Bronchial epithelial cell (primary cell): ENCODE measurements at places on chromosomes 2 and 18.

DNA sequence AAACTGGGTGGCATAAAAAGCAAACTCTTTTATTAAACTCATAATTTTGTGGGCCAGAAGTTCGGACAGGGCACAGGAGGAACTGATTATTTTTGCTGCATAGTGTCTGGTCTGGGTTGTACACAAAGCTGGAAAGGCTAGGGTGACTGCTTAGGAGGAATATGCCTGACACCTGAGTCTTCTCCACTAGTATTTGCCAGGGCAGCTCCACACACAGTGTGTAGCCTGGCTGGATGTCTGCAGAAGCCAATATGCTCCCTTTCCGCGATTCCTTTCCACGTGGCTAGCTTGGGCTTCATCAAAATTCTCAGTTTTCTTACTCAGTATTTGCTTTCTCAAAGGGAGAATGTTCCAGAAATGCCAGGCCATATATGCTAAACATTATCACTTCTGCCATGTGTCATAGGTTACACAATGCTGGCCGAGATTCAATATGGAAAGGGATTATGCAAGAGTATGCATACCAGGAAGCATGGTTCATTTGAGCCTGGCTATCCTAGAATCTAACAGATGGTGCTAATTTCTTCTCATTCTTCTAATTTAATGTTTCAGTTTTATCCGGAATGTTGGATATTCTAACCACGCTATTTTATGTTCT, 142.7 kb upstream of the DOK6 start:
- peak; percentile 62 for DNase-seq

DNA sequence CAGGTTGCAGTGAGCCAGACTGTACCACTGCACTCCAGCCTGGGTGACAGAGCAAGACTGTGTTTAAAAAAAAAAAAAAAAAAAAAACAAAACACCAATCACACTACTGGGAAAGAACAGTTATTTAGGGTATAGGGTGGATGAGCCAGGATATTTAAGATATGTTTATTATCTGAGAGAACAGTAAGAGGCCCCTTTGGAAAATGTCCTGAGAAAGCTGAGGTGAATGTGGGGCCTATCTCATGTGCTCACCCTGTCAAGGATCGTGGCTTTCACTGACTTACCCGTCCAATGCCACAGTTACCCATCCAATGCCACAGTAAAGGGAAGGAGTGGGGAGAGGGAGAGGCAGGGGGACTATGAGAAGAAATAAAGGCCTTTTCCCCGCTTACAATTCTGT, 19.9 kb upstream of the ENOSF1 start:
- no peak for DNase-seq

DNA sequence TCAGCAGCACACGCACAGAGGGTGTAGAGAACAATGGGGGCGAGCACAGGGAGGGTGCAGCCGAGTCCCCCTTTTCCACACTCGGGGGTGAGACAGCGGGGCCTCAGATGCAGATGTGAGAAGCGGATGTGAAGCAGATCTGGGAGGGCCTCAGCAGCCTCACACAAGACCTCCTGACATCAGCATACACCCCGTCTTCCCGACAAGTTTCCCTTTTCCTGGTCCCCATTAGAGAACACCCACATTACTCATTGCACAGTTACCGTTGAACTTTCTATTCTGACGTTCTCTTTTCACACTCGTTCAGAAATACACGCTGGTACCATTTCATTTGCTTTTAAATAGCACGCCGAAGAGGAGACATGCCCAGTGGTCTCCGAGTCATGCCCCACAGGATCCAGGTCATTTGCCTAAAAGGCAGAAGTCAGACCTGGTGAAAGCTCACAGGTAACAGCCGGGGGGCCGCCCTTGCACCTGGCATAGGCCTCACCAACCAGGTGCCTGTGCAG, 129.5 kb upstream of the ID2 start:
- no peak for DNase-seq

- peak; percentile 76 for DNase-seq
These were observed 43.1 kb upstream of the TGFA start for GRCh38 chr2:70596739-70597138.

DNA sequence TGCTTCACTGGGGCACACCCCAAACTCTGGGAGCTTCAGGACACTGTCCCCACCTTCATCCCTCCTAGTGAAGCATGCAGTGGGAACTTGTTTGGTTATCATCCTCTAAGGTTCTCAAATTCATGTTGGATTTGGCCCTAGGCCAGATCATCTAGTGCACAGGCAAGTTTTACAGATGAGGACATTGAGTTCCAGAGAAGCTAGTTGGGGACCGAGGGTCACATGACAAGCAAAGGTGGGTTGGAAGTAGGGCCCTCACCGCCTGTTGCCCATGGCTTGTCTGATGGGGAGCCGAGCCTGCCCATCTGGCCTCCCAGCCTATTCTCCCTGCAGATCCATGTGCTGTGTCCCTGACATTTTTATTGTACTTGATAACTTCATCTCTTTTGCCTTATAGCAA, 2.8 kb downstream of the PRKCE start:
- DNase-seq: no peak

- DNase-seq: no peak
These were observed 2.4 kb downstream of the POU3F3 start for GRCh38 chr2:104856086-104856972.

GRCh38 chr2:25276569-25277465, 64.9 kb downstream of the DNMT3A start:
- DNase-seq: no peak

- peak; percentile 74 for DNase-seq
These were observed 433.2 kb upstream of the RGPD4 start for GRCh38 chr2:107393516-107393915.

DNA sequence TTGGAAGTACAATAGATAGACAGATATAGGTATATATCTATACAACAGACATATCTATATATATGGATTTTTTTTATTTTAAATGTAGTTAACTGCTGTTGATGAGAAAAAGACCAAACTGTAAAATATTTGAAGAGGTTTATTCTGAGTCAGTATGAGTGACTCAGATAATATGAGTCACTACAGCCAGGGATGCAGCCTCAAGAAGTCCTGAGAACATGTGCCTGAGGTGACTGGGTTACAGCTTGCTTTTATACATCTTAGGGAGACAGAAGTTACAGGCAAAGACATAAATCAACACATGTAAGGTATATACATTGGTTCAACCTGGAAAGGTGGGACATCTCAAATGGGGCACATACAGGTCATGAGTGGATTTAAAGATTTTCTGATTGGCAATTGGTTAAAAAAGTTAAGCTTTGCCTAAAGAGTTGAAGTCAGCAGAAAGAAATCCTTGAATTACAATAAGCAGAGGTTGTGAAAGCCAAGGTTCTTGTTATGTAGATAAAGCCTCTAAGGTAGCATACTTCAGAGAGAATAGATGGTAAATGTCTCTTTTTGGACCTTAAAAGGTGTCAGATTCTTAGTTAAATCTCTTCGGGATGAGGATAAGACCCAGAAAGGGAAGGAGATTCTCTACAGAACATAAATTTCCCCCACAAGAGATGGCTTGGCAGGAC, 149.9 kb downstream of the RBM43 start:
- DNase-seq: peak; percentile 90

GRCh38 chr2:191994749-191995148, 147.9 kb upstream of the CAVIN2 start:
- DNase-seq: no peak

DNA sequence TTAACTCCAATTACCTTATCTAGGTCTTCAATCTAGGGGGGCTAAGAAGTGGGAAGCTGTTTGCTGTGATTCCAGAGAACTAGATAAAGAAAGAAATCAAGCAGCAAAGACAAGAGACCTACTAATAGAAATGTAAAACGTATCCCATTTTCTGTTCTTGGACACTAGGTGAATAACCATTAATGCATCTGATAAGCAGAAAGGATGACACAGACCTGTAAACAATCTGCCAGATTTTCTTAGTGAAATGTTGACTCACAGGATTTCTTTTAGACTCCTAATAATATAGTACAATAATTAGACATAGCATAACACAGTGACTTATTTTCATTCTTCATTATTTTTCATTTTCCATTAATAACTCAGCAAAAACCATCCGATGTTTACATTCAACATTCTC, 1.3 kb downstream of the WDR35 start:
- DNase-seq: peak; percentile 48

- peak; percentile 100 for DNase-seq
These were observed 44.9 kb downstream of the SOCS6 start for GRCh38 chr18:70333757-70334156.

- no peak for DNase-seq
These were observed 11.2 kb downstream of the ATP8B1 start for GRCh38 chr18:57791911-57792310.

DNA sequence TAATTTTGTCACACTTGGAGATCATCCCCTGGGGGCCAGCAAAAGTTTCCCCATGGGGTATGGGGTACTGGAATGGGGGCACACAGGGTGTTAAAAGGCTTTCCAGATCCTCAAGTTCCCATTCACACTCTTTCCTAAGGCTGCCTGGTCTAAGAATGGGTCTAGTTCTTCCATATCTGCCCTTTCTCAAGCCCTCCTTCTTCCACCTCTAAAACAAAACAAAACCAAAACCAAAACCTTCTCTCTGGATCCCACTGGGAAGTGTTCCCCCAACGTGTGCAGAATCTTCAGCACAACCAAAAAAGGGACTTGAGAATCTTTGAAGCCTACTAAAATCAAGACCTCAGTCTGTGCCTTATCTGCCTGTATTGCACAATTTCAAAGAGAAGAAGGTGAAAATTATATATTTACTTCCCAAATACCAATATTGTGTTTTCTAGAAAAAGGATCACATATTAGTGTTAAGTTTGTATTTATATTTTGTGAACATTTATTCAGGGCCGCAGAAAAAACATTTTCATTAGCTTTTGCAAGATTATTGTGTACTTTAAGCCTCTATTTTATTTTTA, 207.2 kb upstream of the TCF4 start:
- no peak for DNase-seq

GRCh38 chr2:228048838-228049490, 132.5 kb downstream of the SPHKAP start:
- DNase-seq: peak; percentile 98

GRCh38 chr2:73069041-73069854, 2.3 kb downstream of the SFXN5 start:
- DNase-seq: no peak

GRCh38 chr2:7346336-7346735, 429.1 kb downstream of the RNF144A start:
- DNase-seq: no peak

GRCh38 chr2:153163055-153163454, 315.5 kb downstream of the RPRM start:
- DNase-seq: peak; percentile 35

DNA sequence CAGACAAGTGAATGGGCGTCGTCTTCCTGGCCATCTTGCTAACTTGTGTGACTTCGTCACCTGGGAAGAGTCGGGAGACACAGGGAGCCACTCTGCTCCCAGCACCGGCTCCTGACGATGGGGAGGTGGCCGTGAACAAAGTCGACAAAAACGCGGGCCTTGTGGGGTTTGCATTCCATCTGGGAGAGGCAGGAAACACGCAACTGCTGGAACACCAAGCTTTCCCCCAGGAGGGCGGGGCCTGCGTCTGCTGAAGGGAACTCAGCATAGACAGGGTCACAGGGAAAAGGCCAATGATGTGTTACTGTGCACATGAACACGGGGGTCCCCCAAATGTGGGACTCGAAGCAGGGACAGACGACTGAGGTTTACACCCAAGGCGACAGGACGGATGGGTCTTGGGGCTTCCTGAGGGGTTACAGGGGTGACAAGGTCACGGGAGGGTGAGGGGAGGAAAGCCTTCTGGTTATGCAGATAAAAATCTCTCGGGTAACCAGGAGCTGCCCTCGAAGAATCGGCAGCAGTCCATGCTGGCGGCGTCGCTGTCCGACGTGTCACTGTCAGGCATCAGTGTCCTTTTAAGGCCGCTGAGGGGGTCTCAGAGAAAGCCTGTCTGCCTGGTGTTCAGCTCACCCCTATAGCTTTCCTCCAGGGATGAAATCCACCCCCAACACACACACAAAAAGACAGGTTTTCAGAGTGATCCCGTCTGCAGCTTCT, 28.2 kb upstream of the PRLH start:
- no peak for DNase-seq

- peak; percentile 66 for DNase-seq
These were observed 1.0 kb downstream of the PLEKHB2 start for GRCh38 chr2:131105950-131106801.

DNA sequence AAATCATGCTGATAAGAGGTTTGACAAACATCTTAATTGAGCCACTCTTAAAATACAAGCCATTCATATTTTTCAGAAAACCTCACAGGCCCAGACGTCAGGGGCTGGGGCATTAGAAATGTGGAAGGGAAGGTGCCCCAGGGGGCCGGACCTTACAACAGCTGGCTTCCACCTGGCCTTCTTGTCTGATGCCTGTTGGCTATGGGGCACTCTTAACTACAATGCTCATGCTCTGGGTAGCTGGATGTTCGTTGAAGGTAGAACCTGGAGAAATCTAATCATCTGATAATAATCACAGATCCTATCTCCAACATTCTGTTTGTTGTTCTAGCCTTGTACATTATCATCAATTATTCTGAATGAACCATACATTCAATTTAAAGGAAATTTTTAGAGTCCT, 156.9 kb upstream of the SOX11 start:
- no peak for DNase-seq

GRCh38 chr2:124797049-124797448, 772.0 kb downstream of the CNTNAP5 start:
- DNase-seq: no peak

GRCh38 chr2:133409581-133410285, 158.5 kb downstream of the NCKAP5 start:
- no peak for DNase-seq

GRCh38 chr2:146438246-146438645, 1406.6 kb upstream of the ACVR2A start:
- DNase-seq: no peak

GRCh38 chr2:28736034-28736433, 15.6 kb upstream of the PPP1CB start:
- no peak for DNase-seq

DNA sequence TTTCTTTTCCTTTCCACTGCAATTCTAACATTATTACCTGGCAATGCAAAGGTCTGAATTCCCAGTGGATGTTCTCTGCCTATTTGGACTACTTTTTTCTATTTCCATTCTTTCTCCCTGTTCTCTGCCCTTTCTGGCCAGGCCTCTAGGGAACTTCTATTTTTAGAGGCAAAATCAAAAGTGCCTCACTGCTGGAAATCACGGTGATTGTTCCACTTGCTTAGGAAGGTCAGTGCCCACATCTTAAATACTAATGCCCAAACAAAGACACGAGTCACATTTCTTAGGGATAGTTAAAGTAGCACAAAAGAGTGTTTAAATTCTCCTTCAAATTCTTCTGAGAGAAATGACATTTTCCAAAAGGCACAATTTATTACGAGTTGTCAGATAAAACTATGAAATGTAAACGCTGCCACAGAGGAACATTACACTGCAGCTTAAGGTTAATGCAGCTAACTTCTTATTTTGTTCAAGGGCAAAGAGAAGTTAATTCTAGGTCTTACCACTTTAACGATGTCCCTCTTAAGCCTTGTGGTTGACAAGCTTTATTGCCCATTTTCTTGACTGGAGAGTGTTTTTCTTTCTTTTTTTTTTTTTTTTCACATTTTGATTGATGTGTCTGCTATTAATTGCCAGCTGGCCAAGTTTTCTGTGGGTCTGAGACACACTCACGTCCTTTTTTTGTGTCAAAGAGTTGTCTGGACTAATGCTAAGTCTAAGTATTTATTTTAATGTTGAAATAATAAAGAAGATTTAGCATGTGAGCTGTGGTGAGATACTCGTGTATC, 34.7 kb downstream of the ST6GAL2 start:
- no peak for DNase-seq

GRCh38 chr18:75937306-75937705, 509.8 kb upstream of the SMIM21 start:
- DNase-seq: no peak
